ENCODE measurements at places on chromosomes 3 and 15.

- DNase-seq, result no peak
Observed at GRCh38 chr3:76527773-76528172, 512.1 kb upstream of the ROBO2 start.

- peak; percentile 2 for DNase-seq
Observed at GRCh38 chr3:78647726-78648125, 1120.1 kb downstream of the ROBO1 start.

DNA sequence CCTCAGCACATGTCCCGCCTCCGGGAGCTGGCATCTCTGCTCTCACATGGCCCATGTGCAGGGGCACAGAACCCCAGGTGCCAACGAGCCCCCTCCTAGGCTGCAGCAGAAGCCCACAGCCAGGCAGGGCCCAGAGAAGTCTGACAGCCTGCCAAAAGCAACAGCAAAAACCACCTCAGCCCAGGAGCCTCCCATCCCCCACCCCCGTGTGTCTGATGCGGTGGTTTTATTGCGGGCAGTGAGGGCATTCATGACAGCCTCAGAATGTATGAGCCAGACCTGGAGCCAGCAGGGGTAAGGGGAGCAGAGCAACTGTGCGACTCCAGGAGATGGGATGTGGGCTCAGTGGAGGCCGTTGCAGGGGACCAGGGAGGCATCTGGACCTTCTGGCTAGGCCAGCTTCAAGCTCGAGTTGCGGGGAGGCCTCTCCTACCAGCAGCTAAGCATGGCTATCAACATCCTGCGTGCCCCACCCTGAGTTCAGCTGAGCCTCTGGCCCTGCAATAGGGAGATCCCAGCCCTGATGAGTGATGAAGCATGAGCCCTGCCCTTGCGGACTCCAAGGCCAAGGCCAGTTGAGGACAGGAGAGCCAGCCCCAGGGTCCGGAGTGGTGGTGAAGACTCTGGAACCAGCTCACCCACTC lies 52.5 kb downstream of the CYP11A1 start:
- no peak for DNase-seq

DNA sequence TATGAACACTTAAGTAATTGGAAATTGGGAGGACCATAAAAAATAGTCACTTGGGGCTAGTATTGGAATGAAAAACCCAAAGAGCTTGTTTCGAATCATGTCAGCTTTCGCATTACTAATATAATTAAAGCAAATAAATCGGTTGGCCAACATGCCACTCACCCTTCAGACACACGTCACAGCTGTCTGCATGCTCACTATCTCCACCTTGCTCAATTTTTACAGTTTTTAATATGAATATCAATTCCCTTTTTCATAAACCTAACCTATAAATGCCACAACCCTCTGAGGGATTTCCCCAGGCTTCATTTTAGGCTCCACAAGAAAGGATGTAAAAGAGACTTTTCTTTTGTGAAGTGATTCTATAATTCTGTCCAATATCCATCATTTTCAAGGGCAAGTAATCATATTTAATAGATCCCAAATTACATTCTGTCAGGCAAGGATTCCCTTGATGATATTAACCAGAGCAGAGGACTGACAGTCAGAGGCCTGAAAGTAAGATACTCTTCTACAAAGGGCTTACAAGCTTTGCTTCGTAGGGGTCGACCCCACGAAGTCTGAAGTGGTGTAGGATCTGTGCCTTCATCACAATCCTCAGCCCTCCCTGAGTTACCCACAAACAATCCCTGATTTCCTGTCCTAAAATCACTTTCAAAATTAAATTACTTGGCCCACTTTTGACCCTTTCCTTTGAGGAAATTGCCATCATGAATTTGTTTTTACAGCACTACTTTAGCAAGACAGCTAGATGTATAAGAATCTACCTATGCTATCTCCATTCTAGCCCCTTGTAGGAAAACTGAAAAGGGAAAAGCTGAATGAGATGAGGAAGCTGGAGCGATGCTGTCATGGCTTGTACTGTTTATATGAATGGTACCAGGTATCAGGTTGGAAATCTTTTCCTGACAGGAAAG lies 44.5 kb downstream of the NANOGP8 start:
- peak; percentile 93 for DNase-seq

- DNase-seq, result no peak
Observed at GRCh38 chr3:76661527-76662250, 378.2 kb upstream of the ROBO2 start.

Data from SK-N-DZ (cell line).